Umbilical cord (tissue), 2 donors: ENCODE measurements at places on chromosomes 4 and X. TPM values are rescaled to one million over a fixed set of nuclear protein-coding genes. Genes with fewer than 3 reads are reported as not detected.

Gene GAGE13
- not detected for total RNA-seq

Gene TMPRSS11E
- total RNA-seq: 5.8 TPM

Gene KIAA1210
- total RNA-seq: 0.24 TPM

Gene SERPINA7
- total RNA-seq: 0.24 TPM

Gene DMRTC1B
- 6.3 TPM for total RNA-seq

Gene HERC5
- 0.72 TPM for total RNA-seq

Gene UGT2A3
- total RNA-seq: 0.72 TPM

Gene SAGE1
- not detected for total RNA-seq

Gene NELFA
- total RNA-seq: 8.4 TPM

Gene LINC00632
- total RNA-seq: 36.6 TPM

Gene OGT
- total RNA-seq: 85.0 TPM

- DNase-seq: no peak
These were observed 41.0 kb downstream of the PDK3 start for GRCh38 chrX:24506082-24506481.

GRCh38 chr4:145882604-145883003 lies 56.0 kb downstream of the ZNF827 start:
- DNase-seq: no peak

GRCh38 chr4:152100379-152101201 lies 339.8 kb upstream of the GATB start:
- no peak for DNase-seq

DNA sequence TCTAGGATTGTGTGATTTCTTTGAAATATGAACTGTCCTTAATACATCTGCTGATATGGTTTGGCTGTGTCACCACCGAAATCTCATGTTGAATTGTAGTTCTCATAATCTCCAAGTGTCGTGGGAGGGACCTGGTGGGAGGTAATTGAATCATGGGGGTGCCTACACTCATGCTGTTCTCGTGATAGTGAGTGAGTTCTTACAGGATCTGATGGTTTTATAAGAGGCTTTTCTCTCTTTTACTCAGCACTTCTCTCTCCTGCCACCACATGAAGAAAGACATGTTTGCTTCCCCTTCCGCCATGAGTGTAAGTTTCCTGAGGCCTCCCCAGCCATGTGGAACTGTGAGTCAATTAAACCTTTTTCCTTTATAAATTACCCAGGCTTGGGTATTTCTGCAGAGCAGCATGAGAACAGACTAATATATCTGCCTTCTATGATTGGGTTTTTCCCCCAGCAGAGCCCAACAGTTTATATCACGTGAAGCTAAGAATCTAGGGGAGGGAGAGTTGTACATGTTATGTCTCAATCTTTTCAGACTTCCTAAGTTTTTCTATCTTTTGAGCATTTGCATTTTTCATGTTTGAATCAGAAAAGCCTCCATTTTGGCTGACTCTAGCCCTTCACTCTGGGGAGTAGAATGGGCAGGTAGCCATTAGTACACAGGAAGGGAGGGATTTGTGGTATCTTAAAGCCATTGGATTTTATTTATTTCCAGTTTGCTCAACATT lies 58.9 kb downstream of the PLAC1 start:
- peak; percentile 81 for DNase-seq

DNA sequence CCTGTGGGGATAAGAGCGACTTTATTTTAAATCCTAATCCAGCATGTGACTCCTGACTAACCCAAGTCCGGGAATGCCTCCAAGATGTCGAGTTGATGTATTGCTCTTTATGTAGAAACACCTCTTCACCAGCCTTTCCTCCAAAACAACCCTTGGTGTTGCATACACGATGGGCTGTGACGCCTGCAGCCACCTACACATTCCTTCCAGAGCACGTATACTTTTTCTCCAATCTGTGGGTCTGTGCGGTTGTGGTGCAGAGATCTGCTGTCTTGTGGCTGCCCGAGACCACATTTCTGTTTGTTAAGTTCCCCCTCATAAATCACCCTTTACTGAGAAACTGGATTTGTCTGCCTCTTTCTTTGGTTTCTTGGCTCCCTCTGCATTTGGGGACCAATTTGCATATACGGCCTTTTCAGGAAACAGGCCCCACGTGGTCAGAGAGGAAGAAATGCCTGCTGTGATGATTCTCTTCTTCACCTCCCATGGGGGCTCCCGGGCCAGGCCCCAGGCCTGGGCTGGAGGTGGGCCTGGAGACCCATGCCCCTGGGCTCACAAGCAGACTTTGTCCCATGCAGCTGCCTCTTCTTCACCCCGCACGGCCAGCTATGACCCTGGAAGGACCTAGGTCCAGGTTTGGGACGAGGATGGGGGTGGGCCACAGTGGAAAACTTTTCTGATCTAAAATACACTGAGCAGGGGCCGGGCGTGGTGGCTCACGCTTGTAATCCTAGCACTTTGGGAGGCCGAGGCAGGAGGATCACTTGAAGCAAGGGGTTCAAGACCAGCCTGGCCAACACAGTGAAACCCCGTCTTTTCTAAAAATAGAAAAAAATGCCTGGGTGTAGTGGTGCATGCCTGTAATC lies 21.4 kb upstream of the AFAP1 start:
- peak; percentile 96 for DNase-seq

DNA sequence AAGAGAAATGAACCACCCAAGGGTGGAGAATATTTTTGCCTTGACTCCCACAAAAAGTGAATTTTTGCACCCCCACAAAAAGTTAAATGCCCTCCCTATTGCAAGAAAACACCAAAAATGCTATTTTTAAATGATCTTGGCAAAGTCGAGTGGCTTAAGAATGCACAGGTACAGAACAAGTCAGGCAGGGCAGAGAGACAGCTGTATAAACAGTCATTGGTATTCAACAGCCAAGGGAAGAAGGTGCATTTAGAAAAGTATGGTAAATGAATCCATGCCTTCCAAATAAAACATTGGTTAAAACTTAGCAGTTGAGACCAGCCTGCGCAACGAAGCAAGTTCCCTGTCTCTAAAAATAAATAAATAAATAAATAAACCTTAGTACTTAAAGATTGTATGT lies 169.3 kb downstream of the CHIC2 start:
- no peak for DNase-seq

GRCh38 chrX:122771933-122772332 lies 412.1 kb upstream of the GRIA3 start:
- no peak for DNase-seq

DNA sequence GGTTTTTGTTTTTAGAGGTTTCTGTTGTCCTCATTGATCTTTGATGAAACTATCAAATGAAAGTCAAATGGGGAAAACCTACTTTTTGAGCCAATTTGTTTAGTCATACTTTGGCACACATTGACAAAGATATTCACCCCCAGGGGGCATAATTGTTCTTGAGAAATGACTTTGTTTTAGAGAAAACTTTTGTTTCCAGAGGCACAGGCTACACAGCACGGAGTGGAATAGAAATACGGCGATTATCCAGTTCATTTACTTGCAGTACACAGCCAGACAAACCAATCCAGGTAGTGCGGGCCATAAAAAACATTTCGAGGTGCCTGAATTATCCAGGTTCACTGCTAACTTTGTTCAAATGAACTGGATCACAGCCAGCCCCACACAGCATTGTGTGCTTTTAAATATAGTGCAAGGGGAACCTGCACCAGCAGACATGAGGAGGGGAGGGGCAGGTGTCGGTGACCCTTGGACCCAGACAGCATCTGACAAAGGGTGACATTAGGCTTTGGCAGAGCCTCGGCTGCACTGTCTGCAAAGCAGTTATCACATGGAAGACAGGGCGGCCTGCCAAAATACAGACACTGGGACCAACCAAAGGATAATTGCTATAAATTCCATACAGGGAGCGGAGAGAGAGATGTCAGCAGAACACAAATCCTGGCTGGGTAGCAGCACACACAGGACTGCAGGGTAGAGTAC lies 179.6 kb upstream of the NOCT start:
- no peak for DNase-seq

DNA sequence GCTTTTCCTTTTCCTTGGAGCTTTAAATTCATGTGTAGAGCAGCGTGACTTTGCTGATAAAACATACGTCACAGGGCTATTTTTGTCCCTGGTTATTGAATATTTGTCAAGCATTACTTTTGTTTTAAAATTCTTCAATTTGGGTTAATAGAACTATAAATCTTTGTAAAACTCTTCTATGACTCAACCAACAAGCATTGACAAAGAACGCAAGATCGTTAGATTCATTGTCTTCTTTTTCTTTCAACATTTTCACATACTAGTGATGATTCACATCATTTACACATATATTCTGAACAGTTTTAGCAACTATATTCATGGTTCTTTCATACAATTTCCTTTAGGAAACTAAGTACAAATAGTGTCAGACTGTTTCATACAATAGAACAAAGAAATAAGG lies 72.0 kb upstream of the GPM6A start:
- DNase-seq: no peak

- no peak for DNase-seq
These were observed 127.2 kb downstream of the CCSER1 start for GRCh38 chr4:90254357-90254756.

GRCh38 chrX:65528293-65528692 lies 6.3 kb downstream of the LAS1L start:
- DNase-seq: no peak

DNA sequence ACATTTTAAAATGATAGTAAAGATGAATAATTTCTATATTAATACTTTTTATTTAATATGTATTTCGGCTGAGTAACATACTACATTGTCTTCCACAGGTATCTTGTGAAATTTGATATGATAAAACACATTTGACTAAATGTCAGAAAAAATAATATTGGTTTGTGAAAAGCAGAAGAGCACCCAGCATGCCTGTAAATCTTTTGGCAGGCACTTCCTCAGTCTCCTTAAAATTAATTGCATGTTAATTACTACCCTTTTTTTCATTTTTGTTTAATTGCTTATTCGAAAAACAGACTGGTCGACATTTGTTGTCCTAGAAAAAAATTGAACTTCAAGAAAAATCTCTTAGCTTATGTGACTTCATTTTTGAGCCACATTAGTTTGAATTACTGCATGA lies 40.6 kb downstream of the CLCN3 start:
- DNase-seq: no peak

- peak; percentile 36 for DNase-seq
These were observed 14.0 kb downstream of the CHIC2 start for GRCh38 chr4:54050214-54050904.

GRCh38 chr4:2698951-2699505 lies 57.1 kb downstream of the TNIP2 start:
- no peak for DNase-seq
